Activated naive CD8-positive, alpha-beta T cell treated with anti-CD3 and anti-CD28 coated beads for 36 hours (primary cell): ENCODE measurements at places on chromosomes 5 and 9.

DNA sequence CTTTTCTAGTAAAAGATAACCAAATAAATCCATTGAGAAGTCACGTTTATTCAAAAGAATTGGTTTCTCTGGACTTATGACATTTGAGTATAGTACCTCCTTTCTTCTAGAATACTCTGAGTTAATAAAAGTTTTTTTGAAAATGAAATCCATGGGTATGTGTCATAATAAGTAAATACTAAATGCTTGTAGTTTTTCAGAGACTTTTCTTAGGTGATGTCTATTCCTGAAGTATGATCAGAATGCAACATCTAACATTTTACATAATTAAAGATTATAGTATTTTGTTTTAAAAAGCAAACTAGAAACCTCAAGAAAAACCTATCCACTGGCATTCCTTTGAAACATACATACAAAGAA lies 63.2 kb downstream of the NFIB start:
- H3K27ac ChIP-seq, result no peak overlapping the region
- peaks cover 13% of the 10 kb centered on the region for H3K27me3 ChIP-seq
- no peaks in the 10 kb centered on the region for H3K36me3 ChIP-seq
- no peak overlapping the region for H3K4me3 ChIP-seq

- no peaks in the 10 kb centered on the region for H3K4me1 ChIP-seq
- no peak overlapping the region for H3K27ac ChIP-seq
- H3K4me3 ChIP-seq, result no peak overlapping the region
- no peak for DNase-seq
- H3K27me3 ChIP-seq, result no peaks in the 10 kb centered on the region
Measured at GRCh38 chr9:98567540-98568233, 141.0 kb downstream of the GABBR2 start.

DNA sequence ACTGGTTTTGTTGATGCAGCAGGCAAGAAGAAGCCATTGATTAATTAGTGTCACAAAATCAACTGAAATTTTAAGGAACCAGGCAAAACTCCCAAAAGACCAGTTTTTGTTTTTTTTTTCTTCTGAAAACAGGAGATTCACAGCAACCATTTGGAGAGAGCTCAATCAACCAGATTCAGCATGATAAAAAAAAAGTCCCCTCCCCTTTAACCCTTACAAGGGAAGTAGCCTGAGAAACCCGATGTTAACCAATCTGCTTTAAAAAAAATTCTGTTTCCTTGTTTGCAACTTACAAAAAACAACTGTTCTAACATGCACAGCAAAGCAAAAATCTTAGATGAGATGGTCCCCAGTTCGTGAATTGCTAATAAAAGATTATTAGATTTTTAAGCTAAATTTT lies 59.7 kb downstream of the HMHB1 start:
- no peaks in the 10 kb centered on the region for H3K36me3 ChIP-seq
- no peak overlapping the region for H3K27ac ChIP-seq
- no peak for DNase-seq
- no peaks in the 10 kb centered on the region for H3K4me1 ChIP-seq

DNA sequence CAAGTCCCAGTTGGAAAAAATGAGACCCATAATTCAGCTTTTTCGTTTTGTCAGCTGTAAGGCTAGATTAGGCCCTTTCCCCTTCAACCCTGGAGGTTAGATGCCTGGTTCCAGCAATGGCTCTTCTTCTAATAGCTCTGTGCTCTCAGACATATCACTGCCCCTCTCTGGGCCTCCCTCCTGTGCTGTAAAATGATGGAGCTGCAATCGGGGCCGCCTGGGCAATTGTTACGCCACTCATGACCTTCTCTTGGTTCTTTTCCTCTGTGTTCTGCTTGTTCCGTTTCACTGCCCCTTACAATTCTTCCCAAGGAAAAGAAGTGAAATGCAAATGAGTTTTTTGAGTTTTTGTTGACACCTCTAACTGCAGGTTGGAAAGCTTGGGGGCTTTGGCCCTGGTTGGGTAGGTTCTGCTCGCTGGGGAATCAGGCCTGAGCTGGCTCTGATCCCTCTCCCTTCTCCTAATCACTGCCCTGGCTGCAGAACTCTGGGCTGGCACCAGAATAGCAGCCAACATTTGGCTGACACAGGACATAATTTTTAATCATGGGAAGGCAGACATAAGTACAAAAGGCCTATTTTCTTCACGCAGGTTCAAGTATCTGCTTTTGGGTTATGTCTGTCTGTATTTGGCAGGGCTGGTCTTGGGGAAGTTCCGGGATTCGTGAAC lies 110.9 kb downstream of the FOXD1 start:
- no peak overlapping the region for H3K27ac ChIP-seq
- no peaks in the 10 kb centered on the region for H3K36me3 ChIP-seq
- H3K4me1 ChIP-seq, result no peaks in the 10 kb centered on the region
- H3K4me3 ChIP-seq, result no peak overlapping the region
- no peak for DNase-seq
- H3K27me3 ChIP-seq, result peaks cover 77% of the 10 kb centered on the region

DNA sequence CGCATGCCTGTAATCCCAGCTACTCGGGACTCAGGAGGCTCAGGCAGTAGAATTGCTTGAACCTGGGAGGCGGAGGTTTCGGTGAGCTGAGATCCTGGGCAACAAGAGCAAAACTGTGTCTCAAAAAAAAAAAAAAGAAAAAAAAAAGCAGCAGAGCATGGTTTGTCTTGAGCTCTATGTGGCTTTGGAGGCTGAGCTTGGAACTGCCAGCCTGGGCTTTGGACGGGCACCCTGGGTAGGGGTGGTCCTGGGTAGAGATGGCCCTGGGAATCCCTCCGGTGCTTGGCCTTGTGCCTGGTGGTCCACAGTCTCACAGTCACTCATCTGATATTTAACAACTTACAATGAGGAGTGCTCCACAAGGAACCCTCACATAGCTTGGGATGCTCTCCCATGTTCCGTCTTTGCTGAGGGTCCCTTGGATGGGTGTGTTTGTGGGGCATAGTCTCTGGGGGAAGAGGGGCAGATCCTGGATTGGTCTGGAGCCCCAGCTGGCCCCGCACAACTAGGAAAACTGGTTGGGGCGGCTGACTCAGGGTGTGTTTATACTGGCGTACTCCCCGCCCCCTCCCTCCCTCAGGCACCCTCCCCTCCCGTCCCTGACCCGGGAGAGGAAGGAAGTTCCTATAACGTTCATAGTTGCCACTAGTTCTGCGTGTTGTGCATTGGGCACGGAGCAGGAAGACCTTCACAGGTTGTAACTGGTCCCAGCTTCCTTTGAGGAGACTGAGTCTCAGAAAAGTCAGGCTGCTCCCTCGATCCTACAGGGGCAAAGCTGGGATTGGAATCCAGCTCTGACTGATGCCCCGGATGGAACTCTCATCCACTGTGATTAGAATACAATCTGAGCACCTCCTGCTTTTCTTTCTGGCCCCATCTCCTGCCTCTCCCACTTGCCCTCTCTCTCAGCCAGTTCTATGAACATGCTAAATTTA lies 11.2 kb downstream of the IER5L start:
- peaks cover 13% of the 10 kb centered on the region for H3K4me1 ChIP-seq
- no peak for DNase-seq
- no peak overlapping the region for H3K27ac ChIP-seq
- no peaks in the 10 kb centered on the region for H3K36me3 ChIP-seq
- no peaks in the 10 kb centered on the region for H3K27me3 ChIP-seq

DNA sequence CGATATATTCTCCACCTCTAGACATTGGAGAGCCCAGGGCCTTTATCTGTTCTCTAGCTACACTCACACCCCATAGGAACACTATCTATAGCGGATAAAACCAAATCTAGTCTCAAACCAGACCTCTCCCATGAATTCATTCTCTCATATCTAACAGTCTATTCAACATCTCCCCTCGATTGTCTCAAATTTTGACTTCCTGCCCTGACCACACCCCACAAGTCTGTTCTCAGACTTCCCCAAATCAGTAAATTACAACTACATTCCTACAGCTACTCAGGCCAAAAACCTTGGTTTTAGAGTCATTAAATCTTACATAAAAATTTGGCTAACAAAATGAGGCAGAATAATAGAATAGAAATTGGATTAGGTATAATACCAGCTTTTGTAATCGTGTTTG lies 12.5 kb upstream of the SLC1A3 start:
- H3K36me3 ChIP-seq, result no peaks in the 10 kb centered on the region
- H3K4me1 ChIP-seq, result no peaks in the 10 kb centered on the region
- no peak overlapping the region for H3K4me3 ChIP-seq
- no peak overlapping the region for H3K27ac ChIP-seq
- no peaks in the 10 kb centered on the region for H3K27me3 ChIP-seq

DNA sequence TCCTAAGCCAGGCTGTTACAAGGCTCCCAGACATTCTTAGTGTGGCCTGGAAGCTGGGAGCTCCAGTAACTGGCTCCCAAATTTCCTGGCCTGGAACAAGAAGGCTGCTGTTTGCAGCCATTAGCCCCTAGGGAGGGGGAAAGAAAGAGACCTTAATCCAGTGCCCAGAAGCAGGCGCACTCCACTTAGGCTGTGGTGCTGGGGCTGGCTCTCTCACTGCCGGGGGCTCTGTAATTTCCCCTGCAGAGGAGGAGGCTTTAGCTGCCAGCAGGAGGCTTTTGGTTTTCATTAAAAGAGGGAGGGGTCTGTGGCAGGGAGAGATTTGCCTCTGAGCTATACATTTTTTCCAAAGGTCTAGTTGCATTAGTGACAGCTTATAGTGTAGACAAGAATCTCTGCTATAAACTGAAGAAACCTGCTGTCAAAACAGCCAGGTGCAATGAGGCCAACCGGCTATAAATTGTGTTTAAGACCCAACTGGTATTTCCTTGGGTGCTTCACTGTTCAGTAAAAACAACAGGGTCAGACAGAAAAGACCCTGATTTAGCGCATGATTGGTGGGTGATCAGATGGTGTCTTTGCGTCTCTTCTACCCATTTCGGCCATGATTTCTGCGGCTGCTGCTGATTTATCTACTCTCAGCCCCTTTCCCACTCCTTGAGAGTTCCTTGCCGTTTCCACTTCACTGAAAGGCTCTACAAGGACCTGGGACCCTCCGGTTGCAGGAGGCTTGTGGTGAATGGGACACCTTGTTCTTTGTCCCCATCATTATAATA lies 254.6 kb downstream of the AOPEP start:
- H3K36me3 ChIP-seq, result peaks cover 6% of the 10 kb centered on the region
- DNase-seq, result no peak
- no peak overlapping the region for H3K27ac ChIP-seq
- H3K4me1 ChIP-seq, result peaks cover 9% of the 10 kb centered on the region
- no peaks in the 10 kb centered on the region for H3K27me3 ChIP-seq

DNA sequence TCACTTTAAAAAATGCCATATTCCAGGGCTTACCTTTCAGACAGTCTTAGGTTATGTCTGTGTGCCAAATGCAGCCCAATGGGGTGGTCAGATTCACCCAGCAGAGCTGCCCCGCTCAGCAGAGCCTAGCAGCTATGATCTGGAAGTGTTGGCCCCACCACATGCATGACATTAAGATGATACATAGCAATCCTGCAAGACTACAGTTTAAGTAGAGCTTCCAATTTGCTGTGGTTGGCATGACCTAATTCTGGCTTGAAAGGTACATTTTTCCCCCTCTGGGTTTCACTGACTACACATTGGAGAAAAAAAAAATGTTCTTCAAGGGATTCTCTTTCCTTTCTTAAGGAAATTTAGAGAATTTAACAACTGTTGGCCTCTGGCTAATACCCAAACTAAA lies 22.5 kb downstream of the MEF2C start:
- H3K4me3 ChIP-seq, result no peak overlapping the region
- H3K27ac ChIP-seq, result no peak overlapping the region
- H3K27me3 ChIP-seq, result peaks cover 11% of the 10 kb centered on the region
- H3K36me3 ChIP-seq, result no peaks in the 10 kb centered on the region
- DNase-seq, result no peak
- H3K4me1 ChIP-seq, result no peaks in the 10 kb centered on the region

GRCh38 chr9:75041041-75041440 lies 12.9 kb upstream of the CARNMT1 start:
- H3K27ac ChIP-seq, result no peak overlapping the region
- no peak overlapping the region for H3K4me3 ChIP-seq
- no peak for DNase-seq
- peaks cover 2% of the 10 kb centered on the region for H3K4me1 ChIP-seq
